ENCODE measurements at places on chromosomes 5 and 9.

DNA sequence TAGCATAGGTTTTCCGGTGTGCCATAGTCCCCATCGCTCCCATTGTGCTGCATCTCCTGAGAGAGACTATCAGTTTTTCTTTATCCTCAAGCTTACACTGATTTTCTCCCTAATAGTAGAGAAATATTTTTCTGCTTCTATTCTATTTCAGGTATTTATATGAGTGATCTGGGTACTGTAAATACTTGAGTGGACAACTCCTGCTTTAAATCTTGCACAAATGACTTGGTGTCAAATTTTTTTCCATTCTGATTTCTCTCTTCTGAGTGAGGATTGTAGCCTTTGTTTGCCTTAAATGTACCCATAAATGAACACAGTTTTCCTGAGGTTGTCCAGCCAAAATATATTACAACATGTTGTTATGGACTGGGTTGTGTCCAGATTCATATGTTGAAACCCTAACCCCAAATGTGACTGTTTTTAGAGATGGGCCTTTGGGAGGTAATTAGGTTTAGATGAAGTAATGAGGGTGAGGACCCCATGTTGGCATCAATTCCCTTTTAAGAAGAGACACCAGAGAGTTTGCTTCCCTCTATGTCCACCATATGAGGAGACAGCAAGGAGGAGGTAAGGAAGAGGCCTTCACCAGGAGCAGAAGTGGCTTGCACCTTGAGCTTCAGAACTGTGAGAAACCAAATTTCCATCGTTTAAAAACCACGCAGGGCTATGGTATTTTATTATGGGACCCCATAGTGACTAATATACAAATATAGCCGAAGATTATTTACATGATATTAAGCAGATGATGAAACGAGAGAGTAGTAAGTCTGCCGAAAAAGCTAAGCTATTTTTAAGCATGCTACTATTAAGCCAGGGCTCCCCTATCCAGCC, 336.4 kb upstream of the MPDZ start:
- no peak for DNase-seq

DNA sequence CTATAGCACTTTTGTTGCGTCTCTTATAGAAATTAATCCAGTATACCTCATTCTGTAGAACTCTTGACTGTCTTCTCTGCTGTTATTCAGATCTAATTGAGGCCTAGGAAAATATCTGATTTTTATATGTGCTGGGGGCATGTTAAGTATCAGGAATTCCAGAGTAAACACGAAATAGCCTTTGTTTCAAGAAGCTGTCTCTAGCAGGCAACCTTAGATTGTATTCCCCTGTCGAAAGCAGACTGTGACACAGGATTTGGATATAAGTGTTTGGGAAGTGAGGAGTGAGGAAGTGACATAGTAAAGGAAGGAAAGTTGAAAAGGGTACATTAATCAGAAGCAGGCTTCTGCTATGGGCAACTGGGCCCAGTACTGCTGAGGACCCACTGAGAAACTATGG, 72.1 kb upstream of the RASA1 start:
- peak; percentile 6 for DNase-seq

- no peak for DNase-seq
Observed at GRCh38 chr9:31519826-31520225, 864.6 kb upstream of the ACO1 start.

GRCh38 chr5:151298063-151298855, 5.3 kb downstream of the SLC36A3 start:
- DNase-seq, result peak; percentile 66

DNA sequence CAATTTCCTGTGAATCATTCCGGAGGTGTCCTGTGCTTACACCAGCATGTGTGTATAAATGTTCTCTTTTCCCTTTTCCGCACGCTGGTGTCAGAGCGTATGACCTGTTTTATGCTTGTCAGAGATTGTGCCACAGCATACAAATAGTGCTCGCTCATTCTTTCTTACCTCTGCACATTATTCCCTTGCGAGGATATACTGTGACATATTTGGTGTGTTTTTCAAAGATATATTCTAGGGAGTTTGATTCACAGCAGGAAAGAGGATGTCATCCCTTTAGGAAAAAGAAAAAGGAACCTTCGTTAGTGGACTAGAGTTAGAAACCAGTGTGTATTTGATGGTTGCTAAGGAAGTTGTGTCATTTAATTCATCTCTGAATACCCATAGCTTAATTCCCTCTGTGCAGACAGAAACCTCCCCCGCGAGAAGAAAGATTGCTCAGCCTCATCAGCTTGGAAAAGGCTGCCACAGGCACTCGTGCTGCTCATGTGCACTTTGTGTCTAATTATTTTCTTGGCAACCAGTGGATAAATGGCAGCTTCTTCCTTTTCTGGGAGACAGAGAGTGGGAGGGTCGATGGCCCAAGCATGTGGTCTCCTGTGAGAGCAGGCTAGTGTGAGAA, 14.7 kb upstream of the CCIN start:
- DNase-seq, result no peak

DNA sequence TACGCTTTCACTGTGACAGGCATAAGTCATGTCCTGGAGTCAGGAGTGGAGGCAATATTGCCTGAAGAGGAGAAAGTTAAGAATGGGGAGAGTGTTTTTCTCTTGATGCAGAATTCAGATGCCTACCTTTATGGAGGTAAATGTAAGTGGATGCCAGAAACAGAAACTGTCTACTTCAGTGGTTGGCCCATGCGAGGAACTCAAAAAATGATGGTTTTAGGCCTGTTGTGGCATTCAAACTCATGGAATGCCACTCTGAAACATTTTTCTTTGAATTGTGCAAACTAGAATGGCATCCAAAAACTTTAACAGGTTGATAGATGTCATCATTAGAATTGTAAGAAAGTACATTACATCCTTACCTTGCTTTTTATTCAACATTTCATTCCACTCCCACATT, 47.7 kb upstream of the NTRK2 start:
- DNase-seq, result no peak

- DNase-seq, result no peak
Observed at GRCh38 chr5:102654559-102655349, 100.4 kb upstream of the PAM start.

DNA sequence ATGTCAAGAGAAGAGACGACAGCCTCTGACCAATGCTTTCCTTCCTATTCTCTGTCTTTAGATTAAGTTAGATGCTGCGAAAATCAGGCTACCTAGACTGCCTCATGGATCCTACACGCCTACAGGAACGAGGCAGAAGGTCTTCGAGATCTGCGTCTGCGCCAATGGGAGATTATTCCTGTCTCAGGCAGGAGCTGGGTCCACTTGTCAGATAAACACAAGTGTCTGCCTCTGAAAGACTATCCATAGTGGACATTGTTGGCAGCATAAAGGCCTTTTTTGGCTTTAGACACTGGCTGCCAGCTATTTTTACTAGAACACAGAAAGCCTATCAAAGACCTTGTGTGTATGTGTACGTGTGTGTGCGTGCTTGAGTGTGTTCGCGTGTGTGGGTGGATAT, 90.9 kb upstream of the PPP1R2B start:
- DNase-seq, result no peak
